ENCODE measurements at places on chromosomes 16 and 17. TPM values are rescaled to one million over a fixed set of nuclear protein-coding genes. Genes with fewer than 3 reads are reported as not detected.

The PRR15L gene
- total RNA-seq = not detected

The GRIN2C gene
- under 0.01 TPM for total RNA-seq

The EEF2KMT gene
- total RNA-seq = 2.2 TPM

The TMEM114 gene
- total RNA-seq = not detected

The VASN gene
- total RNA-seq = 130 TPM
